Left ventricle myocardium inferior (tissue), 1 donor: ENCODE measurements at places on chromosomes 1 and 21. TPM values are rescaled to one million over a fixed set of nuclear protein-coding genes. Genes with fewer than 3 reads are reported as not detected.

DNA sequence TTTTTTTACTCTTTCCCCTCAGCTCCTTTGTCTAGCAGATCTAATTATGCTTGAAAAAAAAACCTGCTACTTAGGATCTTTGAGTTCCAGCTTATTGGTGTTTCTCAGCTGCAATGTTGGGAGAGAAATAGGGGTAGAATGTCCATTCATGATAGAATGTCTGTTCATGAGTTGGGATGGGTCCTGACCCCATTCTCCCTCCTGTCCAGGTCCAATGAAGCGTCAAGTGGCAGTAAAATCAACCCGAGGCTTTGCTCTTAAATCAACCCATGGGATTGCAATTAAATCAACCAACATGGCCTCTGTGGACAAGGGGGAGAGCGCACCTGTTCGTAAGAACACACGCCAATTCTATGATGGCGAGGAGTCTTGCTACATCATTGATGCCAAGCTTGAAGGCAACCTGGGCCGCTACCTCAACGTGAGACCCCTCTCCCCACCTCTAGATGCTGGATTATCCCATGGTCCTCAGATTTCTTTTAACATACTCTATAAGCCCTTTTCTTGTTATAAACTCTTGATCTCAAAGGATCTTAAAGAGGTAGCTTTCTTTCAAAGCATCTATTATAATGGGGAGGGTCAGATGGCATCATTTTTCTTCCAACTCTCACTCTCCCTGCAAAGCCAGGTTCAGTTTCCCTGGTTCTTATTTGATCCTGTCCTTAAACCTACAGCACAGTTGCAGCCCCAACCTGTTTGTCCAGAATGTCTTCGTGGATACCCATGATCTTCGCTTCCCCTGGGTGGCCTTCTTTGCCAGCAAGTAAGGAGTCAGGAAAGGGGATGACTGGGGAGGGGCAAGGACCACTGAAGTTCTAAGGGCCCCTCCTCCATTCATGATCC, 11.1 kb downstream of the CERS2 start:
- no peak for DNase-seq

GRCh38 chr1:21447311-21447710, 7.4 kb downstream of the NBPF3 start:
- DNase-seq = no peak

DNA sequence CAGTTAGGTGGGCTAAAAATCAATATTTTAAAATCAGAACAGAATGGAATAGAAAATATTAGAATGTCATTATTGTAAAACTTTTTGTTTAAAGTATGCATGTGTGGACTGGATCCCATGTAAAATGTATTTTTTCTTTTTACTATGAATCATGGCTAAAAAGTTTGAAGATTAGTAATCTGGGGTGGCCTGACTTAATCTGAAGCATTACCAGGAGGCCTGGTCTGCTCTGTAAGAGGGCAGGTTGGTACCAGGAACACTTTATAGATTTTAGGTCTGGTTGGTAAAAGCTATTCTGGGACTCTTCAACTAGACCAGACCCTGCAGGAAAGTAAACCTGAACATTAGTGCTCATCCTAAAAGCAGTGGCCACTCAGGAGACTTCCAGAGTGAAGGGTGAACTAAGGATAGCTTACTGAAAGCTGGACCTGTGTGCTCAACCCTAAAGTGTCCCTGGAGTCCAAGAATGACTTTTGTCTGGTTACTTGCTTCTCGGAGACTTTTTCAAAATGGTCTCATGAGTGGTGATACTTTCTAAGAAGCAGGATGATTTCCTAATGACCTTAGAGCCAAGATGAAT, 16.5 kb downstream of the RGL1 start:
- DNase-seq = no peak

DNA sequence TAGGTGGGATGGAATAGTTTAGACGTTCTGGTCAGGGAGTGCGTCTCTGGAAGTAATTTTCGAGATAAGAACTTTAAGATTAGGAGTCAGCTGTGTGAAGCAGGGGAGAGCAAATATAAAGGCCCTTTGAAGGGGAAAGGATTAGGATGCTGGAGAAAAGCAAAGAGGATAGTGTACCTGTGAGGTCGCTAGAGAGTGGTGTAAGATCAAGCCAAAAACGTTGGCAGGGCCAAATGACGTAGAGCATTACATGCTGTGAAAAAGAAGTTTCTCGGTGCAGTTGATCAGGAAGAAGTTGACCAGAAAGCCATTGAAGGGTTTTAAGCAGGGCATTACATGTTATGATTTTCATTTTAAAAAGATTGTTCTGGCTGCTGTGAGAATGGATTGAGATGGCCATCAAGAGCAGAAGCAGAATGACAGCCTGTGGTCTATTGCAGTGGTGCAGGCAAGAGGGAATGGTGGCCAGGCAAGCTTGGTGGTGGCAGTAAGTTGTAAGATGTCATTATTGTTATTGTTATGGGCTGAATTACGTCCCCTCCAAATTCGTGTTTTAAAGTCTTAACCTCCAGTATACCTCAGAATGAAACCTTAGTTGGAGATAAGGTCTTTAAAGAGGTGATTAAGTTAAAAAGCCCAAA, 113.6 kb upstream of the KIF26B start:
- DNase-seq = no peak

- no peak for DNase-seq
Measured at GRCh38 chr1:111290630-111291029, at the start of gene CHIA. TSS of gene CHIA (plus strand) at chr1:111290851. CDS start at chr1:111310468, 19,617 bp downstream.

AZIN2 gene
- 2.8 TPM for total RNA-seq

DNA sequence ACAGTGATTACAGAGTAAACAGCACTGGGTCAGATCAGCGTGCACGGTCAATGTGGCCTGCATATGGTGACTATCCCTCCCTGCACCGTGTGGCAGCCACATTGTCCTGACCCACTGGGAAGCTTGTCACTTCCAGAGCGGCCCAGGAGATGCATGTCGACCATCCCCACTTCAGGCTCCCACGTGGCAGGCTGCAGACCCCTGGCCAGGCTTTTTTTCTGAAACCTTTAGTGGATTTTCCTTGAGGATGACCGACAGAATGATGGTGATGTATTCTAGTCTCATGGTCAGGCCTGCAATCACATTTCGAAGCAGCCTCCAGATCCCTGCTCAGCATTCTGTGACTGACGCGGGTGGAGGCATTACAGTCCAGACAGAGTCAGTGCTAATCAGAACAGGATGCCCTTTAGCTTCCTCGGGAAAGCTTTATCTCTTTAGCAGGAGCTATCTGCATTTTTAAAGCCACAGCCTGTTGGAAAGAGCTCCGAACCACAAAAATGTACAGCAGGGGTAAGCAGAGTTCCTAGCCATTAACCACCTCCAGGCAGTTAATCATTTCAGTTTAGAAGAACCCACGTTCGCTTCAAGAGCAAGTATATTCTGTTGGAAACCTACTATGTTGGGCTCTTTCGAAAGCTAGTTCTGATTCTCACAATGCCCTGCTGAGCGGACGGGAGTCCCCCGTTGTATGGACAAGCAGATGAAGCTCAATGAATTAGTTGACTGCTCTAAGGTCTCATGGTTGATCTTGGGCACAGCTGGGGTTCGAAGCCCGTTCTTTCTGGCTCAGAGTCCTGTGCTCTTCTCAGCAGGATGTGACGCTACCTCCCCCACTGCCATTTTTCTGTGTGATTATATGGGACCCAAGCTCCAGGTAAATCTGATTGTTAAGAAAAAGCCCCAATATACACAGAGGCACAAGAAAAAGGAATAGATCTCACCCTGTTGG, 56.5 kb downstream of the IRF2BP2 start:
- no peak for DNase-seq

MFSD2A gene
- 0.22 TPM for total RNA-seq

- DNase-seq = no peak
Measured at GRCh38 chr1:74161497-74161896, 36.5 kb downstream of the LRRIQ3 start.

DNA sequence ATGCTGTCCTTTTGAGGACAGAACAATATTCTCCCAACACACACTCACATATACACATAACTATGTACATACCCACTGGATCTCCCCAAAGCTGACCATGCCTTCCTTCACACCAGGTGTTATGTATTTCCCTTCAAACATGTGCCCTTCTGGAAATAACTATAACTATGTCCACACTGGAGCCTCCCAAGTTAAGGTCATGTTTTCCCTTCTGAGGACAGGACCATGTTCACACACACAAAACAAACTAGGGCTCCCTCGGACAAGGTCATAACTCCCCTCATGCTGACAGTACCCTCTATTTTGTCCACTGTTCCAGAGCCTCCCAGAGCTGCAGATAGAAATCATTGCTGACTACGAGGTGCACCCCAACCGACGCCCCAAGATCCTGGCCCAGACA, 7.8 kb downstream of the MMACHC start:
- DNase-seq = no peak

METTL18 gene
- 5.9 TPM for total RNA-seq

FMO1 gene
- 0.49 TPM for total RNA-seq

- DNase-seq = no peak
Measured at GRCh38 chr1:234256359-234256758, 116.9 kb upstream of the COA6 start.

GRCh38 chr1:200363264-200363933, 46.4 kb downstream of the ZNF281 start:
- no peak for DNase-seq

DNA sequence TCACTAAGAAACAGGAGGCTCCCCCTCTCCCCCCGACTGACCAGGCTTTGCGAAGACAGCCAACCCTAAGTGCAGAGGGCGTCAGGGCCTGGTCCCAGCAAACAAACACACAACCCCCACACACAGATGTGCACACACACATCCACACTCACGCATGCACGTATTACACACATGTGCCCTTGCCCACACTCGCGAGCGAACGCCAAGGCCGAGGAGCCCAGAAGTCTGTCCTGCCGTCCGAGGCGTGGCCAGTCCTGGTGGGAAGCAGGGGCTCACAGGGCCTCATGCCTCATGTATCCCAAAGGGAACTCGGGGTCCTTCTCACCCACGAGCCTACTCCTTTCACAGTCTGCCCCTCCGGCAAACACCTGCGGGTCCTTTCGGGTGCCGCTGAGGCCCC, 2.0 kb downstream of the SDF4 start:
- no peak for DNase-seq

DNA sequence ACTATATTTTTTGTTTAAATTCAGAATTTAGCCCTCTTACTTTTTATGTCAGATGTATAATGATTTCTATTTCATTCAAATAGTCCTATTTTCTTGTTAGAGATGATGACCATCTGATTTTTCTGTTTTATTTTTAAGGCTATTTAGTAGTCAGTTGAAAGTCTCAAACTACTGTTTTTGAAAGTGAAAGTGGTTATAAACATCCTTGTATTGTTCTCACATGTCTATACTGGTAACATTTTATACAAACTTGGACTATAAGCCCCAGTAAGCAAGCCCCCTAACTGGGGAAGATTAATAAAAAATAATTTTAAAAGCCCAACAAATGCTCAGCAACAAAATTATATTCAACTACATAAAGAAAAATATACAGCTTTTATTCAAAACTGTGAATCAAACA, 271.3 kb upstream of the RGS18 start:
- no peak for DNase-seq

DNA sequence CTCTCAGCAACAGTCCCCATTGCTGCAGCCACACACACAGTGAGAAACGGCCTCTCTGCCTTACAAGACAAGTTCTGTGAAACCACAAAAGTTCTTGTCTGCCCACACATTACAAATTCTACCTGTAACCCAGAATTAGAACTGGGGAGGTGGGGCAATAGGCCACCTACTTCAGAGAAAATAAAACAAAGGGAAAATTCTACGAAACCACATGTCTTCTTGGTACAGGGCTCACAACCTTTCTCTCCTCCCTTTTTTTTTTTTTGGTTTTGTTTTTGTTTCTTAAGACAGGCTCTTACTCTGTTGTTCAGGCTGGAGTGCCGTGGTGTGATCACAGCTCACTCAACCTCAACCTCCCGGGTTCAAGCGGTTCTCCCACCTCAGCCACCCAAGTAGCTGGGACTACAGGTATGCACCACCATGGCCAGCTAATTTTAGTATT, 30.2 kb downstream of the LPAR3 start:
- DNase-seq = no peak

DNAJC6 gene
- 4.7 TPM for total RNA-seq

S100A12 gene
- 2.3 TPM for total RNA-seq

- DNase-seq = no peak
Measured at GRCh38 chr21:33314111-33314510, 10.7 kb upstream of the IFNAR1 start.

SSR2 gene
- 77.6 TPM for total RNA-seq

SYT6 gene
- total RNA-seq = not detected

JAM2 gene
- total RNA-seq = 23.7 TPM

OXCT2 gene
- 0.88 TPM for total RNA-seq
